ENCODE measurements at places on chromosomes 2 and 18.

DNA sequence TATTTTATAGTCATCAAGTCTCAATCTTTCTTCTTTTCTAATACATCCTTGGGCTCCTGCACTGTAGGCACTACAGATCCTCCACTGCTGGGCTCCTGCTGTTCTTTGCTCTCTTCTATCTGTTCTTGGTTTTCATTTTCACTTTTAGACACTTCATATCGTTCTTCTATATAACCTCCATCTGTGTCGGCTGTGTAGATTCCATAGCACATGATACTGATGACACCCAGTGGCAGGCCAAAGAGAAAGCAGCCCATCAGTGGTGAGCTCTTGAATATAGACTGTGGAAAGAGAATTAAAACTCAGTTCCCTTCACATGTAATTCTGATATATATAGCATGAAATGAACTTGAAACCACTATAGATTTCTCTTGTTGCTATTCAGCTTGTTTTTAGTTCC is 38.0 kb downstream of the TMX3 start:
- DNase-seq: no peak

- no peak for DNase-seq
Measured at GRCh38 chr2:84247532-84247931, 211.5 kb downstream of the SUCLG1 start.

DNA sequence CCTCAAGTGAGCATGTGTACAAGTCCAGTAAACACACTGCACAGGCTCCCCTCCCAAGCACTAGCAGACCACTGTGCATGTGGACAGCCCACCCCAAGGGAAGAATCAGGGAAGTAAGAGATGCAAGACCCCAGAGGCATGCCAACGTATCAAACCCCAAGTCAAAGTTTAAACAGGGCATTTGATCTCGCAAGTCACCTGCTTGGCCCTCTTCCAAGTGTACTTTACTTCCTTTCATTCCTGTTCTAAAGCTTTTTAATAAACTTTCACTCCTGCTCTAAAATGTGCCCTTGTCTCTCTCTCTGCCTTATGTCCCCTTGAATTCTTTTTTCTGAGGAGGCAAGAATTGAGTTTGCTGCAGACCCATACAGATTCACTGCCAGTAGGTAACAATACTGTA is 201.2 kb upstream of the PARD3B start:
- no peak for DNase-seq

DNA sequence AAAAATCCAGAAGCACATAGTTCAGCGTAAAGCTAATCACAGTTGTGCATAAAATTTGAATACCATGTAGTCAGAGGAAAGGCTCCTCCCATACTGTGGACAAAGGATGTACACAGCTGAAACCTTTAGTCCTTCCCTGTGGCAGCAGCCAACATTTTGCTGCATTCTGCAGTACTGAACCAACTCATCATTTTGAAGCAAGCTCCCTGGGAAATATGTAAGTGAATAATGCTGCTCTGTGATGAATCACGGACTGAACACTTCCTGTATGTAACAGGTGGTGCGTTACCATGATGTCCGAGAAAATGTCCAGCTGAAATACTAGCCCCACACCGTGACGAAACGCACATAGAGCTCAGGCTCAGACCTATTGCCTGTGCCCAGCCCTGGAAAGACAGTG is 421.1 kb upstream of the RAB12 start:
- DNase-seq: no peak

GRCh38 chr2:6650311-6650710 is 215.4 kb downstream of the CMPK2 start:
- DNase-seq: no peak

DNA sequence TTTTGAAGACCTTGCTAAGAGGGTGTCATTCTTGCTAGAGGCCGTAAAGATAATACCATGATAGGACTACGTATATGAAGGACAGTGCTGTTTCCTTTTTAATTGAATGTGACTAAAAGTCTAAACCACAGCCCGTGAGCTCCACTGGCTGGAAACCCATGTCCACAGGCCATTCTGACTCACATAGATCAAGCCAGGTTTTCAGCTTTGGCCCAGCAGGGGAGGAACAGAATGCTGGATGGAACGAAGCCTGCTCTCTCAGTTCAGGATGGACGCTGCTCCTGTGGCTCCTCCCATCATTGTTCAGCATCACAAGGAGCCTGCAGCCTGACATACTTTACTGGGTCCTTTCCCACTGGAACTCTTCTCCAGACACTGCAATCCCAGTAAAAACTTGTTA is 47.6 kb downstream of the ALPK2 start:
- DNase-seq: no peak

DNA sequence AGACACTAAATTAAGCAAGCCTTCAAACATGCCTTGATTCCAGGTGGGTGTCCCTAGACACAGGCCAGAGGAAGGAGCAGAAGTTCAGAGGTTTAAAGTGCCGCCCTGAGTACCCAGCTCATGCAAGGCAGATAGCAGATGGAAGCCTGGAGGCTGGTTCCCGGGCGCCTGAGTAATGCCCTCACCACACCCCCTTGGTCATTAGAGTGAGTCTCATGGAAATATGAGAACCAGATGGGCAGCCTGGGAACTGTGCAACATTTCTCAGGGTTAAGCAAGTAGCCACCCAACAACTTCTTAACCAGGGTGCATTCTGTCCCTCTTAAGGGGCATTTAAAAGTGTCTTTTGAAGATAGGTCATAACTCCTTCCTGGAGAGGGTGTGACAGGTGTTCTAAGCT is 44.1 kb downstream of the TGFA start:
- no peak for DNase-seq

- no peak for DNase-seq
Measured at GRCh38 chr2:171568089-171568488, 45.8 kb downstream of the CYBRD1 start.

DNA sequence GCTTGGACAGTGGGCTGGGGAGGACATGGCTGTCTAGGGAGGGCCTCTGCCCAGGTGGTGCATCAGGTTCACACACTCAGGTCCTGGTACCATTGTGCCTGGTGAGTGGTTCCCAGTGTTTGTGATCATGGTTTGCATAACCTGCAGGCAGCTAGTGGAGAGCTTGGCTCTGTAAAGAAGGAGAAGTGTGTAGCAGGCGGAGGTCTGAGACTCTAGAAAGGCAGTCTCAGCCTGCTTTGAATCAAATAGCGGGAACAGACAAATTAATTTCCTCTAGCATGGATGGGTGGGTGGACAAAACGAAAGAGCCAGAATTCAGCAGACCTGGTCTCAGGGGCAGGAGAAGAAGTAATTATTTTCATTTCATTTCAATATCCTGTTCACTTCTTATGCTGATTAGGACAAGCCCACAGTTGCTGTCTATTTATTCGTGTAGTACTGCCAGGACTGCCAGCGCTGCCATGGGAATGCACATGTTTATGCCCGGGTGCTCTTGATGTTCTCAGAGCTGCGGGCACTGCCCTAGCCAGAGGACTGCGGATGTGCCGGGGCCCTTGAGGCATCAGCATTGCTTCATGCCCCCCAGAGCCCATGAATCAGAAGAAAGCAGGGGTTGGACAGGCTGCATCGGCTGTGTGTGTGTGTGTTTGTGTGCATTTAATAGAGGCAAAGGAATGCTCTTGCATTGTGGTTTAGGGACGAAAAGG is 45.4 kb upstream of the DLX2 start:
- DNase-seq: no peak

GRCh38 chr2:96547203-96547641 is 10.7 kb downstream of the ARID5A start:
- DNase-seq: no peak

DNA sequence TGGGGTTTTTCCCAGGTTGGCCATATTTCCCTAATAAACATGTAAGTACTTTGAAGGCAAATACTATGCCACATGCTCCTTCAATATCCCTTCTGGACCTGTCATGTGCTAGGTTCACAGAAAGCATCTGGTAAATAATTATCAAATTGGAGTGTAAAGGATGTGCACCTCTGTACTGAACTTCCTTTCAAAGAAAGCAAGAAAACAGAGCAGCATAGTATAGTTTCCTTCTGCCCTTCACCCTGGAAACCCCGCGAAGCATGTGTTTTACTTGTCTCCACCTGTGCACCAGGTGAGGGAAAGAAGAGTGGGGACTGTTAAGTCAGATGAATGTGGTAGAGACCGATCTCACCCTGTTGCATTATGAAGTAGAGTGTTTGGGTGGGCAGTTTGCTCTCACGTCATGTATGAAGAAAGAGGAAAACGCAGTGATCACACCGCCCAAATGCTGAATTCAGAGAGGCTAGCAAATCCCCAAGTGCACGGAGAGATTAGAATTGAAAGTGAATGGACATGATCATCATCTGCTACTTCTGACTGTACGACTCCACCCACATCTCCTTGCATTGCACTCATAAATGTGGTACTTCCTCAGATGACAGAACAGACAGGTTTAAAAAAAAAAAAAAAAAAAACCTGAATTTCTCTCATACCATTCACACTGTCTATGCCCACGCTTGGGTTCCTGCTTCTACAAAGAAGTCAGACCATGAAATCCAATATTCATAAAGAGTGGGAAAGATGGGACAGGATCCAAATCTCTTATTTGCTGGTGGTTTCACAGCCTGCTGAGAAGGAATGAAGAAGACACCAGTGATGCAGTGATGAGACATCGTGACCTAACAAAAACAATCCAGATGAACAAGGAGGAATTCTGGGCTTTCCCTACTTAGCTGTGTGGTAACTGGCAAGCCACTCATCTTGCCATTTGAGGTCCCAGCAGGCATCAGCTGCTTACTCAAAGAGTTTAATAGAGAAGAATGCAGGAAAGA is 448.6 kb downstream of the BCL11A start:
- DNase-seq: no peak

- no peak for DNase-seq
Measured at GRCh38 chr2:6164986-6165747, 473.0 kb downstream of the SOX11 start.

DNA sequence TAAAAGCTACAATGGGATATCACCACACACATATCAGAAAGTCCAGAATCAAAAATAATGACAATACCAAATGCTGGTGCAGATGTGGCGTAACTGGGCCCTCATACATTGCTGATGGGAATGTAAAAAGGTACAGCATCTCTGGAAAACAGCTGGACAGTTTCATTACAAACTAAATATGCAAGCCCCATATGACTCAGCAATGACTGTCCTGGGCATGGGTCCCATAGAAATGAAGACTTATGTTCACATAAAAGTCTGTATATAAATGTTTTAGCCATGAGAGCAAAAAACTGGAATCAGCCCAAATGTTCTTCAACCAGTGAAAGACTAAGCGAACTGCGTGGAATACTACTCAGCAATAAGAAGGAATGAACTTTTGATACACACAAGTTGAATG is 56.7 kb downstream of the ALPK2 start:
- no peak for DNase-seq

- no peak for DNase-seq
Measured at GRCh38 chr2:105954891-105955290, 210.2 kb downstream of the NCK2 start.

DNA sequence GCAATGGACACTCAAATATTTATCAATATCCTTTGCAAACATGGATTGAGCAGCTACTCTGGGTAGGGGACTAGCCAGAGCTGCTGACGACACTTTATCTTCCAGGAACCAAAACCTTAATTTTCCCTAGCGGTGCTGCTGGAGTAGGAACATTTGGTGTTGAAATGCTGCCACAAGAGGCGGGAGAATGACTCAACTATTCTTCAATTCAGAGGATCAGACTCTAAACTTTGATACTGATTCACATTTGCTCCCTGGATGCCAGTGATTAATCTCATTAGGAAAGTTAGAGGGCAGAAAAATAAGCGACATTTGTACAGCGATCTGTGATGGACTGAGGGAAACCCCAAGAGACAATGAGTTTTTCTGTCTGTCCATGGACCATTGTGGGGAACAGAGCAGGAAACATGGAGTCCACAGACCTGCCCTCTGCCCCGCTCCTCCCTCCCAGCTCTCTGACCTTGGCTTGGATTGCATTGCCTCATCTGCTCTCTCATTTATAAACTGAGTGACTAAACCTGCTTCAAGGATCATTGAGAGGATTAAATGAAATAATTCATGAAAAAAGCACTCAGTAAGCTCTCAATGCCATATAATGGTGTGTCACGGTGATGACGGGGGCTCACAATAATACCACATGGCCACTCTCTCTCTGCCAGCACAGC is 12.6 kb upstream of the EPB41L3 start:
- DNase-seq: no peak

GRCh38 chr2:228181098-228182019 is at the start of gene SPHKAP:
Gene SPHKAP (minus strand): TSS chr2:228181687. CDS start chr2:228181598, 89 bp downstream.
- DNase-seq: no peak

- no peak for DNase-seq
Measured at GRCh38 chr2:25251422-25252273, 83.3 kb upstream of the POMC start.

DNA sequence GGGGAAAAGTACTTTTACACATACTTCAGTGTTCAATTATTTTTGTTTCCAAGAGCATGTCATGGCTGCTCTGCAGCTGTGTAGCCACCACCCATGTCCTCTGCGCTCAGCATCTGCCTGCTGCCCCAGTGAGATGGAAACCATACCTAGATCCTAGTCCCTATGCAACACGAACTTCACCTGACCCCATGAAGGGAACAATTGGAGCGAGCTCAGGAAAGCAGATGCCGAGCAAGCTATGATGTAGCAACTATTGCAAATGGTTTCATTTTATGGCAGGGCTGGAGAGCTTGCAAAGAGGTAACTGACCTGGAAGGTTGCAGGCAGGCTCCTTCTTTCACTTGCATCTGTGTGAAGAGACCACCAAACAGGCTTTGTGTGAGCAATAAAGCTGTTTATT is 1.3 kb upstream of the CCDC141 start:
- DNase-seq: no peak

DNA sequence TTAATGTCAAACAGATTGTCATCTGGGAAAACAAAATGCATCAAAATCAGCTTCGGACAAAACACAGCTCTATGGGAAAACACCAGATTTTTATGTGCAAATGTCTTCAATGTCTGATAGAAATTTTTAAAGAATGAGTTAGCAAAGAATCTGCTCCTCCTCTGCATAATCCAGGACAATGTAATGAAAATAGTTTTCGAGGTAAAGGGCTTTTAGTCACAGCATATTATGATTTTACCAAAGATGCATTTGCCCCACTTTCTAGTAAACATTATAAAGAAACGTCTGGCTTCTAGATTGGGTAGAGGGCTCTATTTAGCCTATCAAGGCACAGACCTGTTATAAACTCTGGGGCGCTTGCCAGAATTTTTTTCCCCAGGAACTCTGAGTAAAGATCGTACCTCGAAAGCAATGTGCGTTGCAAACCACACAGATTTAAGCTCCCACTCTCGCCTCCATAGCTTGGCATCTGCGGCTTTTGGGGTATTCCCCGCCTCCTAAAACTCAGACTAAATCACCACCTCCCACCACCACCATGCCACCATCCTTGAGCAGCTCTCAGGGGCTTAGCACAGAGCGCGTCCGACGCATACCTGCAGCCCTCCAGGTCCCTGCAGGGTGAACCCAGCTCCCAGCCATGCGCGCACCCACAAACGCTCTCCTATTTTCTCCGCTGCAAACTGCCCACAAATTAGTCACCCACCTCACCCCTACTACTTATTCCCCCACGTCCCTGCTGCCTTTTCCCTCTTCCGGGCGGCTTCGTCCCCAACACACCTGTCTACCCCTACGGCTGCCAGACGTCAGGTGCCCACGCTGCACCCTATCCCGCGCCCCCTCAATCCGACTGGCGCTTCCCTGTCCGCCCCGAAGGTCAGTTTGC is 829 bp downstream of the ACVR1C start:
- peak; percentile 7 for DNase-seq

GRCh38 chr18:55031576-55031975 is 72.3 kb upstream of the CCDC68 start:
- DNase-seq: no peak
